ENCODE measurements at places on chromosomes 1 and 21.
A peak's percentile ranks its signal among the peaks of the same experiment; 100 is the strongest.

DNA sequence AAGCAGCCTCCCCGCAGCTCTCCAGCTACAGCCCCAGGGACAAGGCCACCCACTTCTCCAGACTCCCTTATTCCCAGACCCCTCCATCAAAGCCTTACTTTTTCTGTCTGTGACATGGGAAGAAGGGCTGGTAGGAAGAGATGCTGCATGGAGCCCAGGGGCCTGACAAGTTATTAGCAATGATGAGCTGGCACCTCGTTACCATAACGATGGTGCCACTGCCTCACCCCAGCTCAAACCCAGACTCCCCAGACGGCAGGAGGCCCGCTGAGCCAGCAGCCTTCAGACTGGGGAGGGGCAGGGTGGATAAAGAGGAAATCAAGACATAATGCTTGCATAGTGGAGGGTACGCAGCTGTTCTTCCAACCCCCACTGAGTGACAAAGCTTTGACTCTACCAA lies 3.3 kb downstream of the DLGAP3 start:
- peaks cover 16% of the 10 kb centered on the region for H3K4me1 ChIP-seq
- DNase-seq, result no peak
- no peak overlapping the region for H3K27ac ChIP-seq
- H3K4me3 ChIP-seq, result no peak overlapping the region

DNA sequence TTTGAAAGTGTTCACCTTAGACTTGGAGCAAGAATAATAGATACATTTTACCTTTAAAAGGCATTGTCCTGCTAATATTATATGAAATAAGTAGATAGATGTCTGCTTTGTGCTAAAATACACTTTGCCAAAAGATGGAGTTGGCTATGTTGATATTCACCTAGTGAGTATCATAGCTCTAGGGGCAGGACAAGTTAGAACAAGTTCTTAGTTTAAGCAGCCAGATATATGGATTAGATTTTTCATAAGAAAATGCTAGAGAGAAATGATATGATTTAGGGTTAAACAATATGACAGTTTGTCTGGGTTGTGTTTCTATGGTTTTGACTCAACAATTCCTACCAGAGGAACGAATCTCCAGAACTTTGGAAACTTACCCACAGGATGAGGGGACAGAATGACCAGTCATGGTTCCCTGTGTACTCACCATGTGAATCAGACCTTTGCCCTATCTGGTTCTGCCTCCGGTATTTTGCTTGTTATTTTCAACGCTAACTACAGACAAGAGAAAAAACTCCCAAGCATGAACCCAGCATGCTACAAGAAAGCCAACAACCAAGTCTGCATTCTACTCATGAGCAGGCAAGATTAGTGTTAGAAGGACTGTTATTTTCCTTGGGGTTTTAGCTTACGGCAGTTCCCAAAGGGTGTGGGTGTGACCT lies 1.7 kb downstream of the F5 start:
- peaks cover 11% of the 10 kb centered on the region for H3K27me3 ChIP-seq
- no peak overlapping the region for H3K27ac ChIP-seq
- no peaks in the 10 kb centered on the region for H3K36me3 ChIP-seq

- H3K4me3 ChIP-seq, result no peak overlapping the region
- no peak overlapping the region for H3K27ac ChIP-seq
- no peaks in the 10 kb centered on the region for H3K36me3 ChIP-seq
- no peaks in the 10 kb centered on the region for H3K4me1 ChIP-seq
- H3K27me3 ChIP-seq, result no peaks in the 10 kb centered on the region
Observed at GRCh38 chr1:113990961-113991360, 11.7 kb downstream of the OLFML3 start.

DNA sequence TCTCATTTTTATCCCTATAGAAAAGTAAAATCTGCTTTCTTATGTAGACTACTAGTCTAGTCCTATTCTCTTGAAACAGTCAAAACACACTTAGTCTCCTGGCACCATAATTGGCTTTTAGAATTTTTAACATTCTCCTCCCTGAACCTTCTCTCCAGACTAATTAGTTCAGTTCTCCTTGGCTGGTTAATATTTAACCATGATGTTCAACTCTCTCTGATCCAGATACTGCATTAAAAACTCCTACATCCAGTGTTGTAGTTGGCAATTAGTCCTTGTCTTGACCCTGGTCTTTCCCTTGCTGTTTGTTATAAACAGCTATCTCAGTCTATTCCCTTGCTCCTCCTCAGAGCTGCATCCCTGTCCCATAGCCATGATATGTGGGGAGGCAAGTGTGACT lies 422.9 kb upstream of the BEND5 start:
- no peak overlapping the region for H3K27ac ChIP-seq
- DNase-seq, result no peak
- no peak overlapping the region for H3K4me3 ChIP-seq

DNA sequence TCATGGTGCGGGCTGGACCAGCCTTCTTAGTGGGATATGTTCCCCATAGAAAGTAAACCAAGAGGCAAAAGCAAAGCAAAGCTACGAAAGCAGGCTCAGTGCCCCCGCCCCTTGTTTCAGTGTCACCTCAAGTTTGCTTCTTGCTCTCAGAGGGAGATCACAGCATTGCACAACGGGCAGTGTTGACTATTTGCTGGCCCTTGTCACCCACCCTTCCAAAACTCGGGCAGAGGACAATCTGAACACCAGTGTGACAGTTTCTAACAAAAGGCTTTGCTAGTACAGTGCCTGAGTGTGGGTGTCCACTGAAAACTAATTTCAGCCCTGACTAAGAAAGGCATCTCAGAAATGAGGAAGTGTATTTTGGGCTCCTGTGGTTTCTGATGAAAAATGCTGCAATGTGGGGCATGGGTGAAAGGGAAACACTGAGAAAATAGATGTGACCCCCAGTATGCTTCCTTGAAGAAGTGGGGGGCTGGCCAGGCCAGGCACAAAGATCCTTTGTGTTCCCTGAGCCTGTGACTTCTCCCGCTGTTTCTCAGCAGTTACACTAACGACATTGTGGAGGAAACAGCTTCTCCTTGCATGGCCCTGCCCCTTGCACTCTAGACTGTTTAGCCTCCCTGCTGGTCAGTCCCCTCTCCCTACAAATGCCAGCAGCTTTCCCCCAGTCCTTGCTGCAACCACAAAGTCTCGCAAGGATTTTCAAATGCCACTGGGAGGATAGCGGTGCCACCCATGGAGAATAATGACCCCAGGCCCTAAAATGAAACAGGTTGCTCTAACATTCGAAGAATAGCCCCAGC lies 33.3 kb upstream of the KCNE1 start:
- no peak overlapping the region for H3K4me3 ChIP-seq
- no peaks in the 10 kb centered on the region for H3K36me3 ChIP-seq
- H3K27ac ChIP-seq, result peak overlapping the region; percentile 82
- H3K4me1 ChIP-seq, result peaks cover 46% of the 10 kb centered on the region
- DNase-seq, result no peak

GRCh38 chr1:96588416-96588995 lies 133.1 kb upstream of the PTBP2 start:
- H3K4me3 ChIP-seq, result no peak overlapping the region
- H3K36me3 ChIP-seq, result no peaks in the 10 kb centered on the region
- H3K27me3 ChIP-seq, result no peaks in the 10 kb centered on the region
- no peak overlapping the region for H3K27ac ChIP-seq

DNA sequence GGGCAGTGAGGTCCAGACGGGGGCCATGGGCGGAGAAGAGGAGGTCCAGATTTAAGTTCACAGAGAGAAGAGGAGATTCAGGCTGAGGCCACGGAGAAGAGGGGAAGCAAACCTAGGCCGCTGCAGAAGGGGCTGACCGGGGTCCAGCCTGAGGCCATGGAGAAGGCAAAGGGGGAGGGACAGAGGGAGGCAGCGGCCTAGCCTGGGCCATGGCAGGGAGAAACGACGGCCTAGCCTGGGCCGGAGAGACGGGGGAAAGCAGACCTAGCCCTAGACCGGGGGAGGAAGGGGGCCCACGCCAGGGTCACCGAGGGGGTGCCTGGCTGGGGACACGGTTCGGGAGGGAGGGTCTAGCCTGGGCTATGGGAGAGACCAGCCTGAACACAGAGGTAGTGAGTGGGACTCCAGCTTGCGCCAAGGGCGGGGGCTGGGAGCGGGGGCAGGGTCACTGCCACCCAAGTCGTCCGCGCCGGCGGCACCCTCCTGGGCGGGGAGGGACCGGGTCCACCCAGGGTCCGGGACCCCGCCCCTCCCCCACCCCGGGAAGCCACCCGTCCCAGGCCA lies 459 bp downstream of the CAPZB start:
- peak; percentile 72 for DNase-seq
- peaks cover 21% of the 10 kb centered on the region for H3K36me3 ChIP-seq
- peak overlapping the region; percentile 75 for H3K4me3 ChIP-seq
- H3K27me3 ChIP-seq, result no peaks in the 10 kb centered on the region

- H3K4me1 ChIP-seq, result peaks cover 20% of the 10 kb centered on the region
- H3K27me3 ChIP-seq, result no peaks in the 10 kb centered on the region
- H3K36me3 ChIP-seq, result peaks cover 75% of the 10 kb centered on the region
- H3K27ac ChIP-seq, result no peak overlapping the region
Observed at GRCh38 chr1:28577738-28578536, 14.1 kb upstream of the RAB42 start.

DNA sequence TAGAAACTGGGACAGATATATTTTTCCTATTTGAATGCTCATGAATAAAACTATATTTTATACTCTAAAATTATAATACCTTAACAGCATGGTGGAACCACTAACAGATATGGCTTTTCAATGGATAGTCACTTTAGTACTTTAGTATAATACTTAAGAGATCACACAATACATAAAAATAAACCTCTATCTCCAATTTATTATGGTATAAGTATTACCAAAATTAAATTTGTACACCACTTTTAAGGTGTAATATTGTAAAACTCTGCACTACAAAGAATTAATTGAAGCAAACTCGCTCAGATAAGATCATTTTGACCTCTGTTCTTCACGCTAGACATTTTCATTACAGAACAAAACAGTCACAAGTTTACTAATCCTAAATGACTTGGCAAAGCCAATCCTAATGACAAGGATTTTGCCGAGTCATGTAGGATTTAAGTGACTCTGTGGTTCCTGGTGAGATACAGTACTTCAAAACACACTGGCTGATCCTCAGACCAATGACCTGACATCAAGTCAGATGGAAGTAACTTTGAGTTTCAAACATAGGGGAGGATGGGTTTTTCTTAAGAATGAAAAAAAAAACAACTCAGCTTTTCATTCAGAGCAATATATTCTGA lies 200.6 kb downstream of the SMYD3 start:
- H3K27me3 ChIP-seq, result no peaks in the 10 kb centered on the region
- no peak overlapping the region for H3K4me3 ChIP-seq
- no peak for DNase-seq

GRCh38 chr1:201139306-201139705 lies 12.3 kb upstream of the ASCL5 start:
- H3K4me1 ChIP-seq, result peaks cover 15% of the 10 kb centered on the region
- DNase-seq, result no peak
- H3K27me3 ChIP-seq, result no peaks in the 10 kb centered on the region
- H3K4me3 ChIP-seq, result no peak overlapping the region

DNA sequence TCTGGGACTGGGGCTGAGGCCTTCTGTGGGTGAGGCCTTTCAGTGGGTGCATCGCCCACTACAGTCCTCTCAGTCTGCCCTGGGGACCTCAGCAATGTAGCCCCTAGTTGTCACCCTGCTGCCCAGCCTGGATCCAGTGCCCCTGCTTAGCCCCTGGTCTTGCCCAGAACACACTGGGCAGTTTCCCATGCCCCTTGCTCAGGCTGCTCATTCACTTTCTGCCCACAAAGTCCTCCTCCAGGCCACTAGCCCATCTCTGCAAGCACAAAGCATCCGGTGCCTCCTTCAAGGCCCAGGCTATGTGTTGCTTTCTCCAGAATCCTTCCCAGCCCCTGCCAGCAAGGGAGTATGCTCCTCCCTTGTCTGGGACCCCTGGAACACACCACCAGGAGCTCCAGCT lies 5.4 kb upstream of the ADORA1 start:
- no peak for DNase-seq
- no peak overlapping the region for H3K27ac ChIP-seq
- H3K27me3 ChIP-seq, result no peaks in the 10 kb centered on the region
- no peaks in the 10 kb centered on the region for H3K36me3 ChIP-seq
- peaks cover 22% of the 10 kb centered on the region for H3K4me1 ChIP-seq

DNA sequence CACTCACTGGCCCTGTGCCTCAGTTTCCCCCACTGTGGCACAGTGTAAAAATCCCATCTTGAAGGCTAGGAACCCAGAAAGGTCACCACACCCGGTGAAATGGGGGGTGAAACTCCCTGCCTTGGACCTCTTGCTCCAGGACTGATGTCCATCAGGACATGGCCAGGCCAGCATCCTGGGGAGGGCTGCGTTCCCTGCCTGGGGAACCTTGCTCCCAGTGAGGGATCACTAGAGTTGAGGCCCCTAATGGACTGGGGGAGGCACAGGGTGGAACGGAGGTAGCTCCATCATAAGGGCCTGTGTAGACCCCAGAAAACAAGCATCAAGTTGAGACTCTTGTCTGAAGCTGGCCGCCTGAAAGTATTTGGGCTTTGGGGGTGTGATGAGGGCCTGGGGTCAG lies 10.4 kb upstream of the ZNF670 start:
- H3K36me3 ChIP-seq, result no peaks in the 10 kb centered on the region
- H3K4me3 ChIP-seq, result no peak overlapping the region
- no peak overlapping the region for H3K27ac ChIP-seq
- no peaks in the 10 kb centered on the region for H3K4me1 ChIP-seq
- no peak for DNase-seq

DNA sequence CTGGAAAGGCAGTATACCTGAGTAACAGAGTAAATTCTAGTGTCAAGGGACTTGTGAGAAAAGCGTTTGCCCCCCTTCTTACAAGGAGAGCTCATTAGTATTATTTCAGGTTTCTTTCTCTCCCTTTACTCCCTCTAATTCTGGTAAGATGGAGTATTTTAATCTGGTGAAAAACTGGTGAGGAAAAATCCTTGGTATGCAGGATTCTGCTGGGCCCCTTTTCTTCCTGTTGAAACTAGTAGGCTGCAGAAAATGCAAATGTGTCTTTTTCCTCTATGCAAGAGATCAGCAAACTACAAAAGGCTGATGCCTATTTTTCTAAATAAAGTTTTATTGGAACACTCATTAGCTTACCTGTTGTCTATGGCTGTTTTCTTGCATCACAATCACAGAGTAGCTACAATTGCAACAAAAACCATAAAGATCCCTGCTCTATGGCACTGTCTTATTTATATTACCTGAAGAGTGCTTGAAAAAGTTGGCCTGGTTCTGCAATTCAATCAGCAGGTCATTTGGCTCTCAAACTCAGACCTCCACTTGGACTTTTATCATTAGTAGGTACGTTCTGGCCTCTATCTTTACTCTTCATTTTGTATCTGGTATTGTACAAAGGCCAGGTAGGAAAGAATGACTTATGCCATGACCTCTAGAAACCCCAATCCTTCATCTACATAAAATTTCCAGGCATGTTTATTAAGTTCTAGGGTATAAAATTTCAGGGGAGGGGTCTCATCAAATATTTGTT lies 109.6 kb downstream of the AKT3 start:
- DNase-seq, result no peak
- no peak overlapping the region for H3K27ac ChIP-seq
- no peak overlapping the region for H3K4me3 ChIP-seq

All from stomach (tissue), 19 donors.